ENCODE measurements at places on chromosomes 7 and 10.

DNA sequence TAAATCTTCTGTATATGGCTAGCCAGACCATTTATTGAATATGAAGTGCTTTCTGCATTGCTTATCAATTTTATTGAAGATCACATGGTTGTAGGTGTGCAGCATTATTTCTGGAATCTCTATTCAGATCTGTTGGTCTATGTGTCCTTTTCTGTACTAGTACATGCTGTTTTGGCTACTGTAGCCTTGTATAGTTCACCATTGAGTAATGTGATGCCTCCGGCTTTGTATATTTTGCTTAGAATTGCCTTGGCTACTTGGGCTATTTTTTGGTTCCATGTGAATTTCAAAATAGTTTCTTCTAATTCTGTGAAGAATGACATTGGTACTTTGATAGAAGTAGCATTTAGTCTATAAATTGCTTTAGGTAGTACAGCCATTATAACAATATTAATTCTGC, 1187.2 kb downstream of the XPNPEP1 start:
- DNase-seq: no peak

DNA sequence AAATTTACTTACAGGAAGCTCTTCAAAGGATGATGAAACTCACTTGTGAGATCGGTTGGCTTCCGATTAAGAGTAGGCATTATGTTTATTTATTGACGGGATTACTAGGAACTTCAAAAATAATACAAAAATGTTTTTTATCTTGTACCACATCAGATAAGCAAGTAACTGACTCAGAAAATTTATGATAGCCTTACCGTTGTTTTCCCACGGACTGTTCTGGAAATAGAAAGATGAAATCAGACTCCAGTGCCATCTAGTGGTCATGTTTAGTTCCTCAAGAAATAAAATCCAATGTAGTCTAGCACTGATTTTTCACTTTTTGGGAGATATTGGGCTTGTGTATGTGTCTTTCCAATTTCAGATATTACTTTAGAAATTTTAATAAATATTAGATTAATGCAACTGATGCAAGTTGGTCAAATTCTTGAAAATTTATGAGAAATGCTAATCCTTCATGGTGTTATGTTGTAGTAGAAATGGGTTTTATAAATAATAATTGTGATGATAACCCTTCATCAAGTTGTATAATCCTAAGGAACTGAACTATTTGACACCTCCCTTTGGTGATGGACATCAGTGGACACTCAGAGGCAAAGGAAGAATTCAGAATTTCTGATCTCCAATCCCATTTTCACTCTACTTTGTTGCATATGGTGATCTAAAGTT, 168.8 kb downstream of the TMEM26 start:
- DNase-seq: no peak

DNA sequence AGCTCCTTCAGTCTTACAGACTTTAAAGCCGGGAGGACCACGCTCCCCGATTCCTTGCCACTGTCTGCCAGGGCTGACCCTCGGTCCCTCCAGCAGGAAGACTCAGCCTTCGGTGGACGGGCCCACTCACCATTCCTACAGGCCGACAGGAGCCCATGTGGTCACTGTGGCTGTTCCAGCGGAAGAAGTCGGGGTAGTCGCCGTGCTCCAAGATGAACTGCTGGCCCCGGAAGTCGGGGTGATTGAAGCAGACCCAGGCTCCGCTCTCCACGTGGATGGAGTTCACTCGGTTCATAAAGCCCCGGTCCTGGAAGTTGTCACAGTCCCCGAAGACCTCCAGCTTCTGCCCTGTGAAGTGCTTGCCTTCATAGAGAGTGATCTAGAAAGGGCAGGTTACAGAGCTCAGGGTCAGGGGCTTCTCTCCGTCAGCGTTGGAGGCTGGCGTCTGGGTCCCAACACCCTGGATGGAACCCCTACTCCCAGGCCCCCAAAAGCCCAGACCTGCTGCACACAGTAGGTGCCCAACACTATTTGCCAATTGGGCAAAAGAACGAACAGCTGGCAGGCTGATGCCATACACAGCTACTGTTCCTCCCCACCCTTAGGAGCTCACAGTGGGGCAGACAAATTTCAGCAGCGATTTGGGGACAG, 1.9 kb downstream of the CRYGN start:
- no peak for DNase-seq

DNA sequence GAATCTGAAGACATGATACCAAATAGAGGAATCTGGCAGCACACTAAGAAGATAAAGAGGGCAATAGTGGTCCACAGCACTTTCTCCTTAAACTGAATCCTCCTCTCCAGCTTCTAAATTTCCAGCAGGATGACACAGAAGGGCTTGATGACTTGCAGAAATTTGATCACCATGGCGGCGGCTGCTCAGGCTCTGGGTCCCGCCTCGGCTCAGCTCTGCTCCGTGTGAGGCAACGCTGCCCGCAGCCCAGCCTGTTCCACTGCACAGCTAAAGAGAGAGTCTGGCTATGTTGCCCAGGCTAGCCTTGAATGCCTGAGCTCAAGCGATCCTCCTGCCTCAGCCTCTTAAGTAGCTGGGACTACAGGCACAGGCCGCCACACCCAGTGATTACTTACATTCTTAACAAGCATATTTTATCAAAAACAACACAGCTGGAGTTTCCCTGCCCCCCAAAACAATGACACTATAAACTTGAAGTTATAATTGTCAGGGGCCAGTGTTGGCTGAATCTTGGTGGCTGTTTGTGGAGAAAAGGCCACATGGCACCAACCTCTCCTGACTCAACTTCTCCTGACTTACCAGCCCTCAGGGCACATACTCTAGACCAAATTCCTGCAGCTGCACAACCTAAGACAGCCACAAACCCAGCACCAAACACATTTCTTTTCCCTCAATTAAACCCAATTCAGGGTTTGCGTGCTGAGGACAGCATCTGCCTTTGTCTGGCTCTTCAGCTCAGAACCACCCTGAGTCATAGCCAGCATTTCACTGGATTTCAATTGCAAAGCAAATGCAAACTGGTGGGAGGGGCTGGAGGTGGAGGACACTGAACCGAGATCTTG, 11.6 kb upstream of the TNPO3 start:
- DNase-seq: no peak

DNA sequence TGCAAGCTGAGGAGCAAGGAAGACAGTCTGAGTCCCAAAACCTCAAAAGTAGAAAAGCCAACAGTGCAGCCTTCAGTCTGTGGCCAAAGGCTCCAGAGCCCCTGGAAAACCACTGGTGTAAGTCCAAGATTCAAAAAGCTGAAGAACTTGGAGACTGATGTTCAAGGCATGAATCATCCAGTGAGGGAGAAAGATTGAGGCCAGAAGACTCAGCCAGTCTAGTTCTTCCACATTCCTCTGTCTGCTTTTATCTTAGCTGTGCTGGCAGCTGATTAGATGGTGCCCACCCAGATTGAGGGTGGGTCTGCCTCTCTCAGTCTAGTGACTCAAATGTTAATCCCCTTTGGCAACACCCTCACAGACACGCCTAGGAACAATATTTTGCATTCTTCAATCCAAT, 20.1 kb upstream of the MDFIC start:
- no peak for DNase-seq

- DNase-seq: no peak
Observed at GRCh38 chr7:39339591-39339990, 226.6 kb upstream of the YAE1 start.

- DNase-seq: no peak
Observed at GRCh38 chr10:19488592-19489280, 327.5 kb upstream of the PLXDC2 start.

DNA sequence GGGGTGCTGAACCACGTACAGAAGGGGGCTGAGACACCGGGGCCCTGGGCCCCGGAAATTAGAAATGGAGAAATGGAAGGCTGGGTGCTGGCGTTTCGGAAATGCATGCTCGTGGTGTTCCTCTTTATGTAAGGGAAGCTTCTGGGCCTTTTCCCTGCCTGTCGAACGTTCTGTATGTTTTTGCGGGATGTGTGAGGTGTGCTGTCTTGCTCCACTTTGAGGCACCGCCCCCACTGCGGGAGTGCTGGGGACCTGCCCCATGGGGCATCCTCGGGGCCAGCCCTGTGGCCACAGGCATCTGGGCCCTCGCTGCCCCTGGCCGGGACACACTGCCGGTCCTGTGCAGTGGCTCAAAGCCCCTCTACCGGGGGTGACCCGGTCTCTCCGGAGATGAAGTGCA, 1.7 kb upstream of the VENTX start:
- DNase-seq: no peak

DNA sequence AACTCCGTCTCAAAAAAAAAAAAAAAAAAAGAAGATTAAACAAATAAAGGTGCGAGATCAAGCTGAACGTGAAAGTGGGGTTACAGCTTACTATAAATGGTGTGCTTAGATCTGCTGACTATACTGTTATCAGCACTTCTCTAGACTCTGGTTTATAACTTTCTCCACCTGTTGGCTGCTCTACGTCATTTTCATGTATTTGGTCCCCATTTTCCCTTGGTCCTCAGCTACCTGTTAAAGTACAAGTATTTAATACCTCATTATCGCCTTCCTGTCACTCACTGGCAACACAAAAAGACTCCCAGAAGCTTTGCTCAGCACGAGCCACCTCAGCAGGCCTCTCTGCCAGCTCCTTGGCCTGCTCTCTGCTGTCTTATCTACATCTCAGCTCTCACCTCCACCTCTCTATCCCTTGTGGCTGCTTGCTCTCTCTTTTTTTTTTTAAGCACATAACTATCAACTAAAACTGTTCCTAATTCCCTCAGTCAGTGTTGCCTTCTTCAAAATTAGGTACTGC, 95.0 kb downstream of the ARMH3 start:
- no peak for DNase-seq

DNA sequence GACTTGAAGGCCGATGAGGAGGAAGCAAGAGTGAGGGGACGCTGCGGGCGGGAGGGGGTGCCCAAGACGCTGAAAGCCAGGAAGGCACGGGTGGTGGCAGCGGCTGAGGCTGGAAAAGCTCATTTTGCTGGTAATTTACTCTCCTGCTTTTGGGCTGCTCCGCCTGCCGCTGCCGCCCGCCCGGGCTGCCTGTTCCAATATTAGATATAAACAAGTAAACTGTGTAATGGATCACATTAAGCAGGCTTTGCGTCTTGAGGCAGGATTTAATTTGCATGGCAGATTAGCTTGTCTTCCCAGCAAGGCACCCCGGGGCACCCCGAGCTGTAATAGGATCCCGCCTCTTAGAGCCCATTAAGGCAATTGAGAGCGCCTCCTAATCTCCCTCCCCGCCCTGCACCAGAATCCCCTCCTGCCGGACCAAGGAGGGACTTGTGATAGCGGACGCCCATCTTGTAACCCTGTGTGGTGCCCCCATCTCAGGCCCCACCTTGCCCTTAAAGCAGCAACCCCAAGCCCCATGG, 46.1 kb upstream of the SLF2 start:
- DNase-seq: no peak

GRCh38 chr7:151381348-151382078, 28.3 kb downstream of the WDR86 start:
- peak; percentile 46 for DNase-seq

DNA sequence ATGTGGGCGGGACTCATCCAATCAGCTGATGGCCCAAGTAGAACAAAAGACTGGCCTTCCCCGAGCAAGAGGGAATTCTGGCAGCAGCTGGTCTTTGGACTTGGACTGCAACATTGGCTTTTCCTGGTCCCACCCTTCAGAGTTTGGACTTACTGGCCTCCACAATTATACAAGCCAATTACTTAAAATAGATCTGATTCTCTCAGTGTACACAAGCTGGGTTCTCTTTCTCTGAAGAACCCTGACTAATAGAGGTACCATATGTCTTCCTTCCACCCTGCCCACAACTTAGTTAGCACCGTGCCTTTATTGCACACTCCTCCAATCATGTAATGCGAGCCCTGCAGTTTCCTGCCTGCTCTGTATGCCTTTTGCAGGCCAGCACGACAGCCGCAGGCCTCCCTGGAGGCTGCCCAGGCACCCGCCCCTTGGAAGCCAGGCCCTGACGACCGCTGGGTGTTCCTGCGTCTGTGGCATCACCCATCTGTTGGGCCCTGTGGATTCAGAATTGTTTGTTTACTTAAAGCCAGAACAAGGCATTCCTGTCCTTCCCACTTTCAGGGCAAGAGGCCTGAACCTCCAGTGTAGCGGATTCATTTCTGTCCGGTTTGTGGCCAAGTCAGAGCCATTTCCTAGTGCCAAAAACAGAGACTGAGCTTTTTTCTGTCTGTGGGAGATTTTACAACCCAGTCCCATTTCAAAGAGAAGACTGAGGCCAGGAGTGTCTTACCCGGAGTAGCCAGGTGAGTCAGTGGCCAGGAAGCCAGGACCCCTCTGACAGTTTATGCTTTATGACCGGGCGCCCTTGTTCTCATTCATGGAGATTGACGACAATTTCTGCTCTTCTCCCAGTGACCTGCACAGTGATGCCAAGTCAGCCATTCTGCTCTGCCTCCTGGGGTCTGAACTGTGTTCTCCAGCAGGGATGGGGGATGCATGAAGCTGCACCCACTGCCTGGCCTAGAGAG, 968 bp upstream of the INMT start:
- DNase-seq: no peak

GRCh38 chr7:17638727-17639126, 301.6 kb downstream of the SNX13 start:
- DNase-seq: no peak

DNA sequence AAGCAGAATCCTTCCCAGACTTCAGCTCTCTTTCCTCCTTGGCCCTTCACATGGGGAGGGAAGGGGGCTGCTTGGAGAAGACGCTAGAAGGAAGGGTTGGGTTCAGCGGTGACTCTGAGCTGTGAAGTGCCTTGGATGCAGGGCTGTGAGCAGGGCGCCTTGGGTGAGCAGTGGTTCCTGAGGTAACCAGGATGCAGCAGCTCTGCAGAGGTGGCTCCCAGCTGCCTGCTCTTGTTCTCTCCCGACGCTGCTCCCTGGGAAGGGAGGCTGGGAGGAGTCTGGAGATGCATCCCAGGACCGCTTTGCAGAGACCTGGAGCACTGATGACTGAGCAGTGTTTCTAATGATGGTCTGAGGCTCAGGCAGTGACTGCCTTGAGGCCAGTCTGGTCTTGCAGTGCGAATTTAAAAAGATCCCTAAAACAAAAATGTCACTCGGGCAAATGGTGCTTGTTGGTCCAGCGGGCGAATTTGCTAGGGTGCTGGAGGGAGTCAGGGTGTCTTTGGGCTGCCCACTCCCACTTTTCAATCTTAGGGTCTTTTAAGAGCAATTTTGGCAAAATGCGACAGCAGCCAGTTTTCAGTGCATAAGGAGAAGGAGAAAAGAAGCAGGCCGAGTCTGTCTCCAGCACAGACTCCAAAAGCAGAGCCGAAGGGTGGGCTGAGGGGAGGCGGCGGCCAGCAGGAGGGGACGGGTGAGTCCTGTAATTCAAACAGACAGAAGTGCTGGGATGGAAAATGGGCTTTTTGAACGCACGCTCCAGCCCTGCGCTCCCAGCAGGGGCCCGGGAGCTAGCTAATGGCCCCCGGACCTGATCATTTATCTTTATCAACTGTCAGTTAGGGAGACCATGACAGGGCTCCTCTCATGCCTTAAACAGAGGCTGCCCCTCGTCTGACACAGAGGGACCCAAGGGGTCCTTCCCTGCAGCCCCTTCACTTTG, 191.2 kb upstream of the SHH start:
- DNase-seq: no peak

- DNase-seq: no peak
Observed at GRCh38 chr7:81128011-81128410, 209.2 kb upstream of the SEMA3C start.

- no peak for DNase-seq
Observed at GRCh38 chr10:48497780-48498770, 106.8 kb downstream of the ARHGAP22 start.

All from activated effector memory CD4-positive, alpha-beta T cell treated with Interleukin-2 at 50 U/mL for 16 hours (primary cell).